ENCODE measurements at places on chromosomes 7 and 10. TPM values are rescaled to one million over a fixed set of nuclear protein-coding genes. Genes with fewer than 3 reads are reported as not detected.

GRCh38 chr10:26550774-26551526, 112.8 kb downstream of the APBB1IP start:
- H3K27me3 ChIP-seq: no peaks in the 10 kb centered on the region
- peak; percentile 22 for DNase-seq
- H3K27ac ChIP-seq: no peak overlapping the region
- H3K4me3 ChIP-seq: no peak overlapping the region
- no peaks in the 10 kb centered on the region for H3K4me1 ChIP-seq

DNA sequence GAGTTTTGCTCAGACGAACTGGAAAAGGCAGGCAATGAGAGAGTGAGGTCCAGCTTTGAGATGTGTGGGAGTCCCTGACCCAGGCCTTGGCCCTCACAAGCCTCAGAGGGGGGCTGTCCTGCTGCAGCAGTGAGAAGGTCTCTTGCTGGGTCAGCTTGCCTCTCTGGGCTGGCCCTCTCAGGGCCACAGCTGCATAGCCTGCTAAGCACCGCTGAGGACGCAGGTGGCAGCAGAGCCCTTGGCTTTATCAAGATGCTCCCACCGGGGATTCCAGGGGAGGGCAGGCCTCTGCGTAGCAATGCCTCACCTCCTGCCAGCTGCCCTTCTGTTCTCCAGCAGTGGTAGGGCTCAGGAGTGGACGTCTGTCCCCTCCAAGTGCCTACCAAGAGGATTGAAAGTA, 128.7 kb downstream of the COBL start:
- no peak for DNase-seq
- no peaks in the 10 kb centered on the region for H3K27me3 ChIP-seq
- H3K27ac ChIP-seq: no peak overlapping the region
- no peak overlapping the region for H3K4me3 ChIP-seq
- H3K36me3 ChIP-seq: no peaks in the 10 kb centered on the region

DNA sequence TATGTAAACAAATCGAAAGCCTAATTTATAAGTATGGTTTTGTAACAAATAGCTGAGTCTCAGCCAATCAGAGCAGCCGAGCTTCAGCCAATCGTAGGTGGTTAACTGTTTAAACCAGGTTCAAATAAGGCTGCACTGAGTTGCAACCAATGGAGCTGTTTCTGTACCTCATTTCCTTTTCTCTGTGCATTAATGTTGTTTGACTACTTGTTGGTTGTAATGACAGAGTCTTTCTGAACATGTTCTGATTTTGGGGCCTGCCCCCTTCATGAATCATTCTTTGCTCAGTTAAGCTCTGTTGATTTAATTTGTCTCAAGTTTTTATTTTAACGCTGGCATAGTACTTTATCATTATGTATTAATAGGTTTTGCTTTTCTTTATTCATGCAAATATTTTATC, 14.6 kb downstream of the OTUD1 start:
- peaks cover 4% of the 10 kb centered on the region for H3K36me3 ChIP-seq
- no peaks in the 10 kb centered on the region for H3K4me1 ChIP-seq
- no peaks in the 10 kb centered on the region for H3K27me3 ChIP-seq
- H3K27ac ChIP-seq: no peak overlapping the region

DNA sequence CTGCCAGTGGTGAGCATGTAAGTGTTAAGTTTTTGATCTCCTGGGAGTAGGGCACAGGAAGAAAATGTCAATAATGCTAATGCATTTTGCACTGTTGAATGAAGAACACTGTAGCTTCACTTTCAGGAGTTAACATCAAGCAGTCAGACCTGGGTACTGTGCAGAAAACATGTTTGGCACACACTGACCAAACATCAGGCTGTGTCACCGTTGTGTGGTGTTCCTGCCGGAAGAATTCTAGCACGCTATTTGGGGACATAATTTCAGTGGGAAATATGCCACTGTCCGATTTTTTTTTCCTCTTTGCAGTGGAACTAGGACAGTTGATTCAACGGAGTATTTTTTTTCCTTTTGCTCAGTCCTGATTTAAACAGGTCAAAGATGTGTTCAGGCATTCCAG, 24.4 kb upstream of the ABCB5 start:
- no peaks in the 10 kb centered on the region for H3K27me3 ChIP-seq
- H3K36me3 ChIP-seq: no peaks in the 10 kb centered on the region
- no peak overlapping the region for H3K4me3 ChIP-seq
- no peak overlapping the region for H3K27ac ChIP-seq
- H3K4me1 ChIP-seq: no peaks in the 10 kb centered on the region
- DNase-seq: no peak

GRCh38 chr7:88169717-88170320, 50.0 kb downstream of the SRI start:
- no peak overlapping the region for H3K4me3 ChIP-seq
- no peaks in the 10 kb centered on the region for H3K4me1 ChIP-seq
- H3K27ac ChIP-seq: no peak overlapping the region
- peak; percentile 48 for DNase-seq
- H3K36me3 ChIP-seq: no peaks in the 10 kb centered on the region

DNA sequence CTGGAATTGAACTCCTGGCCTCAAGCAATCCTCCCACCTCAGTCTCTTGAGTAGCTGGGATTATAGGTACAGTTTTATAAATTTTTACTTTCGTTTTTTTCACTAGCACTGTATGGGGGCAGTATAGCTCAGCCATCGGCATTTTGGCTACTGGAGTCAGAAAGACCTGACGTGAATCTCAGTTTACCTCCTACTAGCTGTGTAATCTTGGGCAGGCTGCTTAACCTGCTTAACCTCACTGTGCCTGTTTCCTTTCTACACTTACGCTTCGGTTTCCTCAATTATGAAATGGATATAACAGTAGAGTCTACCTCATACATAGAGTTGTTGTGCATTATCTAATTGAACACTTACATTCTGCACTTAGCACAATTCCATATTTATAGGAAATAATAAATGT, 16.7 kb downstream of the STN1 start:
- H3K4me3 ChIP-seq: no peak overlapping the region
- H3K27me3 ChIP-seq: no peaks in the 10 kb centered on the region

GRCh38 chr10:62384057-62384446, 9.9 kb downstream of the ZNF365 start:
- no peak for DNase-seq
- no peaks in the 10 kb centered on the region for H3K36me3 ChIP-seq
- no peak overlapping the region for H3K27ac ChIP-seq
- H3K4me3 ChIP-seq: no peak overlapping the region
- H3K4me1 ChIP-seq: no peaks in the 10 kb centered on the region

GRCh38 chr10:78576276-78576675, 492.5 kb upstream of the ZMIZ1 start:
- no peak overlapping the region for H3K27ac ChIP-seq
- no peak overlapping the region for H3K4me3 ChIP-seq
- no peak for DNase-seq
- no peaks in the 10 kb centered on the region for H3K27me3 ChIP-seq

- no peak overlapping the region for H3K4me3 ChIP-seq
- no peaks in the 10 kb centered on the region for H3K36me3 ChIP-seq
- H3K4me1 ChIP-seq: no peaks in the 10 kb centered on the region
- no peak for DNase-seq
- no peak overlapping the region for H3K27ac ChIP-seq
Measured at GRCh38 chr7:141840708-141841107, 577 bp downstream of the PRSS37 start.

GRCh38 chr7:85600395-85600794, 413.5 kb upstream of the SEMA3D start:
- no peaks in the 10 kb centered on the region for H3K4me1 ChIP-seq
- no peaks in the 10 kb centered on the region for H3K36me3 ChIP-seq
- no peaks in the 10 kb centered on the region for H3K27me3 ChIP-seq
- no peak for DNase-seq

DNA sequence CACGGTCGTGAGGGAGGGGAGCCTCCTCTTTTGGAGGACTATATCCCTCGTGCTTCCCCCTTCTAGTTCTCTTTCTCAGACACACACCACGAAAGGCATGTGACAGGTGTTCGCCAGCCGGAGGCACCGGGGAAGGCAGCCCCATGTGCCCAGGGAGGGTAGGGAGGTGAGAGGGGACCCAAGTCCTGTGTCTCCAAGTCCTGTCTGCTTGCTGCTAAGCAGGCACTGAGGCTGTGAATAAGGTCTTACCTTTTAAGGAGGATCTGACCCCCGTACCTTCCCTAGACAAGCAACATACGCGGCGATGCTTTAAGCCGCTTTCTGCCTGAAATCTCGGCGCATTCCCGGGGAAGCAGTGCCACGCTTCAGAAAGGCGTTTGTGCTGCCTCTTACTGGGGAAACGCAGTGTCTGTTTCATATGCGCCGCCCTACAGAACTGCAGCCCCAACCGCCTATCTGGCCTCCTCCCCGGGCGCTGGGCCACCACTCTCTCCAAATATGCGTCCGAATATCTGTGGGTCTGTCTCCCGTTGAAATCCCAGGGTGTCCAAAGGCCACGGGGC, 770 bp downstream of the PLXNA4 start:
- peak; percentile 39 for DNase-seq
- no peaks in the 10 kb centered on the region for H3K36me3 ChIP-seq
- no peaks in the 10 kb centered on the region for H3K4me1 ChIP-seq
- peaks cover 13% of the 10 kb centered on the region for H3K27me3 ChIP-seq

- no peak for DNase-seq
- no peaks in the 10 kb centered on the region for H3K36me3 ChIP-seq
- H3K4me1 ChIP-seq: peaks cover 2% of the 10 kb centered on the region
- no peak overlapping the region for H3K4me3 ChIP-seq
- no peak overlapping the region for H3K27ac ChIP-seq
Measured at GRCh38 chr10:59967079-59967478, 60.7 kb upstream of the CCDC6 start.

GRCh38 chr10:17669185-17669872, 25.4 kb downstream of the STAM start:
- DNase-seq: no peak
- no peak overlapping the region for H3K27ac ChIP-seq
- H3K4me3 ChIP-seq: no peak overlapping the region
- H3K4me1 ChIP-seq: no peaks in the 10 kb centered on the region
- H3K36me3 ChIP-seq: no peaks in the 10 kb centered on the region

DNA sequence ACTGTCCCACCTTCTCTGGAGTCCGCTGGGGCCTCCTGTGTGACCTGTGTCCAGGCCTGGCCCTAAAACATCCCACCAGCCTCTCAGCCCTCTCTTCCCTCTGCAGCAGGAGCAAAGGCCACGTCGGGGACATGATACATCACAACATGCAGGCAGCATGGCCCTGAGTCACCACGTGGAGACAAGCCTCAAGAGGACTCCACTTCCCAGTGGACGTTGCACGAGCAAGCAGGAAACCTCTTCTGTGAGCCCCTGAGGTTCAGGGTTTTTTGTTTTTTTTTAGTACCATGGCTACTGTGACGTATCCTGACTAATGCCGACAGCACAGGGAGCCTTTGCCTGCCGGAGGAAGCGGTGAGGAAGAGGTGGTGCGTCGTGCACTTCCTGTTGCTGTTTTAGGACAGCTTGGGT, 165.9 kb downstream of the DNAJB6 start:
- no peaks in the 10 kb centered on the region for H3K27me3 ChIP-seq
- no peaks in the 10 kb centered on the region for H3K4me1 ChIP-seq
- H3K4me3 ChIP-seq: no peak overlapping the region
- peak; percentile 32 for DNase-seq
- H3K27ac ChIP-seq: no peak overlapping the region

- H3K36me3 ChIP-seq: no peaks in the 10 kb centered on the region
- H3K27ac ChIP-seq: no peak overlapping the region
- peaks cover 3% of the 10 kb centered on the region for H3K4me1 ChIP-seq
Measured at GRCh38 chr10:96588616-96589419, 2.0 kb upstream of the TM9SF3 start.

- no peaks in the 10 kb centered on the region for H3K36me3 ChIP-seq
- no peak for DNase-seq
- H3K27ac ChIP-seq: no peak overlapping the region
- H3K27me3 ChIP-seq: no peaks in the 10 kb centered on the region
- H3K4me1 ChIP-seq: peaks cover 6% of the 10 kb centered on the region
Measured at GRCh38 chr10:78185693-78186055, 152.0 kb downstream of the RPS24 start.

- no peaks in the 10 kb centered on the region for H3K4me1 ChIP-seq
- no peaks in the 10 kb centered on the region for H3K27me3 ChIP-seq
- H3K36me3 ChIP-seq: no peaks in the 10 kb centered on the region
- no peak for DNase-seq
Measured at GRCh38 chr7:22694597-22695207, 32.3 kb upstream of the IL6 start.

DNA sequence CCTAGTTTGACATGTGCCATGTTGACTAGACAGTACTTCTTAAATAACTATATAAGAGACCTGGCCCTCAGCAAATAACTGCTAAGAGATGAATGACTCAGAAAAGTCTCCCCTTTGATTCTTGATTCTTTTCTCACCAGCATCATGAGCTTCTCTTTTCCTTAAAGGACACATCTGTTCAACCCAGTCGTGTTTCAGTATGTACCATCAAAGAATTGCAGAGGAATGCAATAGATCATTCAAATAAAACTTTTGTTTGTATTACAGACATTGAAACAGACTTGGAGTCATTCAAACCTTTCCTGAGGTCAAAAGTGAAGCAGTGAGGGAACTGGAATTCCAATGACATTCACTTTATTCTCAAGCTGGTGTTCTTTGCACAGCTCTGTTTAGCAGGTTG, 598.3 kb upstream of the GHITM start:
- H3K27ac ChIP-seq: no peak overlapping the region
- H3K4me1 ChIP-seq: no peaks in the 10 kb centered on the region
- no peaks in the 10 kb centered on the region for H3K36me3 ChIP-seq
- no peak for DNase-seq

DNA sequence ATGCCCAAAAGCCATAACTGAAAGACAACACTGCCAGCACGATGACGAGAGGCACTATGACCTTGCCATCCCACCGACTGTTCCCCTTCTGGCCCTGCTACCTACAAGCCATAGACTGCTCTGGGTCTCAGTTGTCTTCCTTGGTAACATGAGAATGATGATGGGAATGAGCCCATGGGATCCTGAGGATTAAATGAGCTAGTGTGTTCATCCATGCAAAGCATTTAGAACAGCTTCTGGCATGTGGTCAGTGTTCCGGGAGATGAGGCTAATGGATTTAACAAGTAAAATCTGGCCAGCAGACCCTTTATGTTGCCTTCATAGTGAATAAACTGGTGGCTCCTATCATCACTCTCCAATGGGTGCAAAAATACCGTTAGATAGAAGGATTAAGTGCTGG, 62.4 kb upstream of the WDR11 start:
- H3K27ac ChIP-seq: no peak overlapping the region
- no peak overlapping the region for H3K4me3 ChIP-seq
- no peaks in the 10 kb centered on the region for H3K36me3 ChIP-seq
- H3K27me3 ChIP-seq: no peaks in the 10 kb centered on the region
- no peak for DNase-seq

Gene MYL10
- not detected for polyA plus RNA-seq

Gene SUGCT
- 3.6 TPM for polyA plus RNA-seq

Gene LDB3
- 2.2 TPM for polyA plus RNA-seq

Gene HPSE2
- polyA plus RNA-seq: 1.6 TPM

Gene IGFBP1
- polyA plus RNA-seq: not detected
